CD4-positive, alpha-beta T cell treated with Interleukin-12 subunit alpha and Interleukin-12 subunit beta, for 1 hour (primary cell): ENCODE measurements at places on chromosomes 6 and 20.

GRCh38 chr20:36523341-36523740 lies 18.0 kb upstream of the MYL9 start:
- no peak for DNase-seq

DNA sequence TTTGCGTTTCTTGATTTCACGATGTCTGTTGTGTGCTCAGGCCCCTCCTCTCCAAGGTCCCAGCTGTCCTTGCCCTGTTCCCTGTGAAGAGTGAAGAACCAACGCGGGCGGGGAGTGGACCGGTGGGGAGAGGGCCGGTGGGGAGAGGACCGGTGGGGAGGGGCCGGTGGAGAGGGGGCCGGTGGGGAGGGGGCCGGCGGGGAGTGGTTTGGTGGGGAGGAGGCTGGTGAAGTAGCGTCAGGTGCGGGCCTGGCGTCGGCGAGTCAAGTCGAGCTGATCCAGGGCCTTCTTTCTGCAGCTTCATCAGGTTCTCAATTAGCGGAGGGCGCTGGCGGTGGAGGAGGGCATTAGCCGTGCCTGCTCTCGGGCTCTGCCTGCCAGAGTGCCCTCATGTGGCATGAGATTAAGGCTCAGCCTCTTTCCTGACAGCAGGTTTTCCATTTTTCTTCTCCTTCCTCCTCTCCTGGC lies 21.2 kb upstream of the BHLHE23 start:
- DNase-seq: no peak

DNA sequence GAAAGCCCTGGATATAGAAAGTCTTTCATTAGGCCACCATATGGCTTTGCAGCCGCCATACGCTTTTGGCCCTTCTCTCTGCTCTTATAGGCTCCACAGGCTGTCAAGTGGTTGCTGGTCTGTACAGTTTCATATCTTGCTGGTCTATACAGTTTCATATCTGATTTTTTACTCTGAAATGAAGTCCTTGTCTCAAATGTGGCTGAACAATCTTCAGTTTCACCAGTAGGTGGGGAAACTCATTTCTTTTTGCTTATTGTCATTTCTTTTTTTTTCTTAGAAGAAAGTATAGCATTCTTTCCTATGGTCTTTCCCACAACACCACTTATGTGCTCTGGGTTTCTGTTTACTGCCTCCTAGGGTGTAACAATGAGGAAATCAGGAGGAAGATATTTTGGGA lies 771.4 kb upstream of the MMS22L start:
- DNase-seq: no peak

DNA sequence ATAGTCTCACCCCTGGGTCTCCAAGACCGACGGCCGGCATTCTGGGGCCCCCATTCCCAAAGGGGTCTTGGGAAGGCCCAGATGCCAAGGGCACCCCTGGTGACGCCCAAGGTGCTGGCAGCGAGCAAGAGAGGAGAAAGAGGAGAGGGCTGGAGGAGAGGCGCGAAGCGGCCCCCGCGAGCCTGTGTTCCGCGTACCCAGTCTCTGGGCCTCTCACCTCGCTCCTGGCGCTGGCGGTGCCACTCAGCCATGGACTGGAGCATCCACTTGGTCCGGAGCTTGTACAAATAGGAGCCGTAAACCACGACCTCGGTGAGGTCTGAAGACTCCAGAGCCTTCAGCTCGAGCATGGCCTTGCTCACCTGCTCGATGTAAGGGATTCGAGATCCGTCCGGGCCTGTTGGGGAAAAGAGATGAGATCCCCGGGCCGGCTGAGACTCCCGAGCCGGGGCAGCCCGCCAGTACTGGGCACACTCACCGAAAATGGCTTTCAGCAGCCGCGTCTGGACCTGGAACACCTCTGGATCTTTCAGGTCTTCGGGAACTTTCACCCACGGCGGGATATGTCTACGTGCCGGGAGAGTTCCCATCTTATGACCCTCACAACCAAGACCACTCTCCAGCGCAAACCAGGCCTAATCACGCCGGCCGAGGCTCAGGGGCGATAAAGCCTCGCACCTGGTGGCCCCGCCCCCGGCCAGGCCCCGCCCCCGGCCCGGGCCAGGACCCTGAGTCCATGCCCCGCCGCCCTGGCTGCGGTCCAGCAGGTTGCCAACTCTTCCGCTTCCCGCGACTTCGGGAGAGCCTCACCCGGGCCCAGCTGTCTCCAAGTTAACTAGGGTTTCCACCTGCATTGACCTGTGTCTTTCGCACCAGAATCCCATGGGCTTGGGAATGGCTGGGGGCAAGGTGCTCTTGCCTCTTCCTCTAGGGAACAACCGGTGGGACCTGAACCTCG lies at the start of gene DPPA5:
TSS of gene DPPA5 (minus strand) at position 641 of the 958 bp plus-strand sequence. CDS start at position 590, 51 bp downstream.
- DNase-seq: no peak

DNA sequence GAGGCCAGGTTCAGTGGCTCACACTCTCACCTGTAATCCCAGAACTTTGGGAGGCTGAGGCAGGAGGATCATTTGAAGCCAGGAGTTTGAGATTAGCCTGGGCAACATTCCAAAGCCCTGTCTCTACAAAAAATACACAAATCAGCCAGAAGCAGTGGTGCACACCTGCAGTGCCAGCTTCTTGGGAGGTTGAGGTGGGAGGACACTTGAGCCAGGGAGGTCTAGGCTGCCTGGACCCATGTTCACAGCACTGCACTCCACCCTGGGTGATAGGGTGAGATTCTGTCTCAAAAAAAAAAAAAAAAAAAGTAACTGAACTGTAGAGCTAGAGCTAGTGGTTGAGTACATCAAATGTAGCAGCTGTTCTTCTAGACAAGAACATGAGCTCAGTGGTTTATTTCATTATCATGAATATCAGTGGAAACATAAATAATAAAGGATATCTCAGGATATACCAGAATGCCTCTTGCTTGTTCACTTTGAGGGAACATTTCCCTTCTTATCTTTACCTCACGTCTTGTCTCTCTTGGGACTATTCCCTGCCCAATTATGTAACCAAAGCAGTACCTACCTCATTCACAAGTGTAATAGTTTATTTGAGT lies 17.6 kb downstream of the NANP start:
- DNase-seq: no peak

- no peak for DNase-seq
Measured at GRCh38 chr6:98824902-98825599, 9.3 kb upstream of the POU3F2 start.
